T-helper 22 cell (primary cell): ENCODE measurements at places on chromosomes 11 and 22.

DNA sequence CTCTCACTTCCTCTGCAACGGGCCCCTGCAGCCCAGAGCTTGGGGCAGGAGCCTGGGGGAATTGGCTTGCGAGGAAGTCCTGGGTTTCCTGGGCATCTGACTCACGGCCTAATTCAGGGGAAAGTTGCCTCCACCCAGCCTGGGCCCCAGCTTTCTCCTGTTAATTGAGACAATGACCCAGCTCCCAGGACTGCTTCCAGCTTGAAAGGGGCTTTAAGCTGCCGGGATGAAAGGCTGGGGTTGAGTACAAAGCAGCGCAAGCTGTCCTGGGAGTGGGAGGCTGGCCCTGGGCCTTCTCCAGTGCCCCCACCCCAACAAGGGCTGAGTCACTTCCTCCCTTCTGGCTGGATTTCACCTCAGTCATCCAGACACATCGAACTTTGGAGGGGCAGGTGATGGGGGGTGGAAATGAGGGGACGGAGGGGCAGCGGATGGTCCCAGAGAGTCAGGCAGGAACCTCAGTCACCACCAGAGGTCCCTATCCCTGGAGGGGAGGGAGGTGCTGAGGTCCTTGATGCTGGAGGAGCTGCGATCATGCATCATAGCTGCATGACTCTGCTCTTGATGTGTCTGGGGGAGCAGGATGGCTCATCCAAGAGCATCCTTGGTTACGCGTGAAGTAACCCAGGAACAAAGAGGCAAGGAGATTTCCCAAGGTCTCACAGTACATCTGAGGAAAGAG lies 30.1 kb upstream of the OAF start:
- DNase-seq = no peak

DNA sequence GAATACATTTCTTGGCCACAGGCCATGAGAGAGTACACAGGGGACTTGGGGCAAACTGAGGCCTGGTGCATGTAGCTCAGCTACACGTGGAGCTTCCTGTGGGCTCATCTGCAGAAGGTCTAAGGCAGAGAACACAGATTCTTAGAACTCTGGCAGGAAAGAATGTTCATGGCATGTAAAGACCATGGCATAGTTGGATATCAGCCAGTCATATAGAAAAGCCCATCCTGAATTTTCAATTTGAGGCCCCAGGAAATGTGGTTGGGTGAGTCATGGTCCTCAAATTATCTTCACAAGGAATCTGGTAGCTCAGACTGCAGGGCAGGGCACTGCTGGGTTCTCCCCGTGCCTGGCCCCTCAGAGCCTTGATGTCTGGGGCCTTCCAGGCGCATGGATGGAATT lies 13.7 kb upstream of the ST3GAL4 start:
- no peak for DNase-seq

GRCh38 chr11:131370090-131370751 lies at the start of gene NTM:
TSS of gene NTM (plus strand) at chr11:131370615.
- no peak for DNase-seq

DNA sequence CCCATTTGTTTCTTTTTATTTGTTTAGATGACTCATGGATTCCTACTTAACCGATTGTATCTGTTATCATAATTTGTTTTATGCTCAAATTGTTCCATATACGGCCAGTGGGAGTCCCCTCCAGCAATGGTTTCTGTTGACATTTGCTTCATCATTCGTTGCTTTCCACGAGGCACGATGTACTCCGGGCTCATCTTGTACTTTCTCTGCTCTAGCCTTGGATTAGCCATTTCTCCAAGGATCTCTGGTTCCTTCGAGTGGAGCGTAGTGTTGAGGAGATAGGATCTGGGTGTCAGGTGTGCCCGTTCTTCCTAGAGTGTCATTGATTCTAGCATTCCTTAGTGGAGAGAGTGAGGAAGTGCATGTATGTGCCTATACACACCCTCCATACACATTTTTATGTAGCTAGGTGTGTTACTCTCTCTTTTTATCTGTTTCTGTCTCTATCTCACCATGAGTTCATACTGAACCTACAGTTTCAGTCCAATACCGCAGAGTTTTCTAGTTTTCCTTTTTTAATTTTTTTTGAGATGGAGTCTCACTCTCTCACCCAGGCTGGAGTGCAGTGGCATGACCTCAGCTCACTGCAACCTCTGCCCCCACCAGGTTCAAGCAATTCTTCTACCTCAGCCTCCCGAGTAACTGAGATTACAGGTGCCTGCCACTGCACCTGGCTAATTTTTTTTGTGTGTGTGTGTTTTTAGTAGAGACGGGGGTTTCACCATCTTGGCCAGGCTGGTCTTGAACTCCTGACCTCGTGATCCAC lies 31.4 kb downstream of the TECTA start:
- DNase-seq = no peak

DNA sequence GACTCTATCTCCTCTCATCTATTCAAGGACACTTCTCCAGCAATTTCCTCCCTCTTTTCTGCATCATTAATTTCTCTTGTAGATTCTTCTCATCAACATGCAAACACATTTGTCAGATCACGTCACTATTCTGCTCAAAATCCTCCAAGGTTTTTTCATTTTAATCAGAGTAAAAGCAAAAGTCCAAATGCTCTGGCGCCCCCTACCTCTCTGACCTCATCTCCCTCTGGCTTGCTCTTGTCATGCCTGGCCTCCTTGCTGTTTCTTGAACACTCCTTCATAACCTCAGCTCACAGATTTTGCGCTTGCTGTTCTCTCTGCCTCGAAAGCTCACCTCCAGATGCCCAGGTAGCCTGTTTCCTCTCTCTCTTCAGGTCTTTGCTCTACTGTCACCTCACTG lies 22.4 kb downstream of the RTCB start:
- no peak for DNase-seq

DNA sequence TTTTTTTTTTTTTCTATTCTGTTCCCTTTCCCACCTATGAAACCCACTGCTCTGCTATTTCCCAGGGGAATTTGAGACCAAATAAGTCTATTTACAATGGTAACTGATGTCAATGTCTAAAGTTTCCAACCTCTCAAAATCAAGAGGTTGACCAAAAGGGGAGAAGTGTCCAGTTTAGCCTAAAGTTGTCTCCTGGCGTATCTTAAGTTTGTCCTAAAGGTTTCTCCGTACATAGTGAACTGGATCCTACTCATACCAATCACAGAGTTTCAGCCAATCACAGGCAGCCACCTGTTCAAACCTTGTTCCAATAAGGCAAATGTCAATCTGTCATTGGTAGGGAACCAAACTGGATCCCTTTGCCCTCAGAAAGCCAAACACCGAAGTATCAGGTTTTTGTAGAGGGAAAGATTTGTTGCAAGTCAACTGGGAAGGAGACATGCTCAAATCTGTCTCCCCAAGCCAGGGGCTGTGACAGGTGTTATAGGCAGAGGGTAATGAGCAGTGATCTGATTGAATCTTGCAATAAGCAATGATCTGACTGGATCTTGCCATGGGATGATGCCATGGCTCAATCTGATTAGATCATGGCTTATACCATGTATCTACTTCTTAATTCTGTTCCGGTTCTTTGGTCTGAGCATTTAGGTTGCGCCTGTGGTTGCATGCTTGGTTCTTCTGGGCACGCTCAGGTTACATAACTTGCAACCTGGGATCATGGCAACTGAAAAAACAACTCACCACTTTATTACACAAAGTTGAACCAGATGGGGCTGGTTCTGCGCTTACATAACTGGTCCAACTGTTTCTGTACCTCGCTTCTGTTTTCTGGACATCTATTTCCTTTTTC lies 1.1 kb upstream of the VPS37C start:
- no peak for DNase-seq

GRCh38 chr11:68538025-68538424 lies 77.5 kb downstream of the PPP6R3 start:
- DNase-seq = no peak

DNA sequence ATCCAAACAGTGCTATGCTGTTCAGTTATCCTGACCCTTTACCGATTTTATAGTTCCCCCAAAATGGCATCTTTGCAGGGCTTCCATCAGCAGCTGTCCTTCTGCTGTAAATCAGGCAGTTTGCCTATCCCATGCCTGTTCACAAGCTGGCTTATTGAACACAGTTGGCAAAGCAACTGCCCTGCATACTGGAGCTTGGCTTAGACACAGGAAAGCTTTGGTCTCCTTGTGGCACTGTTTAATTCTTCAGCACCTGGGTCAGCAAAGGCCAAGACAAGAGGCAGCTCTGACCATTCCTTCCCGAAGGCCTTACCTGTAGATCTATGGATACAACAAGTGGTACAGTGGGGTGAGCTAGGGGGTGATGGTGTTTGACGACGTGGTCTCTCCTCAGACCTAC lies 32.2 kb downstream of the TSPAN18 start:
- DNase-seq = no peak

GRCh38 chr11:131712897-131713296 lies 342.5 kb downstream of the NTM start:
- no peak for DNase-seq

DNA sequence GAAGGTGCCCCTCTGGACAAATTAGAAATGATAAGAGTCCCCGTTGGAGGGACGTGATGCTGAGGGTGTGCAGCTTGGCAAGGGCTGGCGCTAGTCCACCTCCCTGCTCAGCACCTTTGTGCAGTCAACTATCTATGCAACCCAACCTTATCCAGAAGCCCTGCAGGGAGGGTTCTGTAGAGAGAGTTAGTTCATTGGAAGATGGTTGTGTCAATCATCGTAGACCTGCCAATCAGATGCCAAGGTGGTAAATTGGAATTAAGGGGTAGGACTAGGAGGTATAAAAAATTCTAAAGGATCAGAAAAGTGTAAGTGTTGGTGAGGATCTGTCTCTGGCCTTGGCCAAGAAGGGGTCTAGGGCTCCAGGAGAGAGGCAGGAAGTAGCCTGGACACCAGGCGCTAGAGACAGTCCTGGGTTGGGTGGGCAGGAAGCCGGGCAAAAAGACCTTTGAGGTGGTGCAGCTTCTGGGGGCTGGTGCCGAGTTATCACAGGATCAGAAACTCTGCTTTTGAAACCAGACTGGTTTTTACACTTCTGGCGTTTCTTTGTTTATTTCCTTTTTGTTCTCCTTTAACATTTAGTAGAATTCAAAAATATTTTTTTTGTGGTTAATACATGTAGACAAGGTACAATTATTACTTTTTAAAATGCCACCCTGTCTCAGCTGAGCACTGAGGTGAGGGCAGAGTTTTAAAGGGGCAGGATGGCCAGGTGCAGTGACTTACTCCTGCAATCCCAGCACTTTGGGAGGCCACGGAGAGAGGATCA lies 1.6 kb downstream of the C1QTNF6 start:
- DNase-seq = no peak

DNA sequence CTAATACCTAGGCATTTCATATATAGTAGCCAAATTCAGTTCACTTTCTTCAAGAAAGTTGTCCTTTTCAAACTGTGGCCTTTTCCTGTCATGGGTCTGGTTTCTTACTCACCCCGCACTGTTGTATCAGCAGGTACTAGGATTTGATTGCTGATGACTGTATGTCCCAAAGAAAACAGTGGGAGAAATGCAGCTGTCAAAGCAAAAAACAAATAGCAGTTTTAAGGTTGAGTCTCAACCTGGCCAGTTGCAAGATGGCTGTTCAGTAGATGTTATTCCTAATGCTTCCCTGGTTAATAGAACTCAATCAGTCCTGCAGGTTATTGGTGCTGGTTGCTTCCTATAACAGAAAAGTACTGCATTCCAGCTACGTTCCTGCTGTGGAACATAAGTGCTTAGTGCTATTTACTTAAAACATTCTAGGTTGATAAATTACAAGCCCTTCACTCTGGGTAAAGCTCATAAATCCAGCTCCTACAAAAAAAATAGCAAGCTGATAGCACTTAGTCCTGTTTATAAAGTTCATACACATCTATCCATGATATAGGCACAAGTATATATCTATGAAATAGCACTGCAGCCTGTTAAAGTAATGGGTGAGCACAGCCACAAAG lies 26.6 kb downstream of the NF2 start:
- DNase-seq = no peak

- no peak for DNase-seq
Measured at GRCh38 chr22:20238901-20239675, 29.0 kb downstream of the RTN4R start.

GRCh38 chr22:22848364-22848866 lies 39.2 kb upstream of the IGLL5 start:
- peak; percentile 27 for DNase-seq

GRCh38 chr11:120243221-120243620 lies 3.3 kb downstream of the POU2F3 start:
- DNase-seq = no peak

DNA sequence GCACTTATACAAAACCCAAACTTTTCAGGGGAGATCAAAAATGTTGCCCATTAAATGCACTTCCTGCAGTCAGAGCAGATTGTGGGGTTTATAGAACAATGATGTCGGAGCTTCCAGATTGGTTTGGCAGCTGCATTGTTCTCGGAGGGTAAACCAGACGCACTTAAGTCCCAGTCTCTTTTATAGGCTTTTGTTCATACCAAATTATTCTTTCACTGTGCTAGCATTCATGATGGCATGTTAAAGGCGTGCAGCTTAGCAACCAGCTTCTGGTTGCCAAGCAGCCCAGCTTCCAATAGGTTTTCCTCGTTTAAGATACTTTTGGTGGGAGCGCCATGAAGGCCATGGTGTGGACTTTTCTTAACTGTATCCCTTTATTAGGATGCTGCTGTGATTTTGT lies 40.9 kb downstream of the ZC3H12C start:
- no peak for DNase-seq

GRCh38 chr11:1744891-1745700 lies 5.3 kb downstream of the IFITM10 start:
- no peak for DNase-seq

- DNase-seq = no peak
Measured at GRCh38 chr11:76747153-76747914, 35.8 kb upstream of the TSKU start.

DNA sequence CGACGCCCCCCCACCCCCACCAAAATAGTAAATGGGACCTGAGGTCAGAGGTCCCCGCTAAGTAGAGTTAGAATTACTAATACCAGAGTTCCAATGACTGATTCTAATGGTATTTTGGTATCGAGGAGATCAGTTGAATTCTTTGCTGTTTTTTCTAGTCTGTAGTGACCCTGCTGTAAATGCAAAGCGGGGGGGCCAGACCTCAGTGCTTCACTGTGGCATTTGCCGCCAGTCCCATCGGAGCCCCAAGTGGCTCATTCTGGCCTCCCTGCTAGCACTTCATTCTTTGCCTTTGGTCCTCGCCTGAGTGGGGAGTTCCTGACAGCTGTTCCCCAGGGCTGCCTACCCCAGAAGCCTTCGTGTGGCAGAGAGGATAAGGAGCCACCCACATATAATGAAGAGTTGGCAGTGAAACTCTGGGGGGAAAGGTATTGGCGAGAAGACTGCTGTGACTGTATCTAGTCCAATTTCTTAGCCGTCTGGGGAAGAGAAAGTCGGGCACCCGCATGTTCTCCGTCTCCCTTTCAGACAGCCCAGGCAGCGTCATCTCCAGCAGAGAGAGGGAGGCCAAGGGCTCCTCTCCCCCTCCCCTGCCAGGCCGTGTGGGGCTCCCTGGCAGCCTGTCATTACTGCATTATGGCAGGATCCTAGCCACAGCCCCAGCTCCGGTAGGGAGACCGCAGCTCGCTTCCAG lies 19.4 kb upstream of the CABP7 start:
- DNase-seq = no peak

GRCh38 chr11:77217156-77217555 lies 84.3 kb downstream of the GDPD4 start:
- DNase-seq = no peak

DNA sequence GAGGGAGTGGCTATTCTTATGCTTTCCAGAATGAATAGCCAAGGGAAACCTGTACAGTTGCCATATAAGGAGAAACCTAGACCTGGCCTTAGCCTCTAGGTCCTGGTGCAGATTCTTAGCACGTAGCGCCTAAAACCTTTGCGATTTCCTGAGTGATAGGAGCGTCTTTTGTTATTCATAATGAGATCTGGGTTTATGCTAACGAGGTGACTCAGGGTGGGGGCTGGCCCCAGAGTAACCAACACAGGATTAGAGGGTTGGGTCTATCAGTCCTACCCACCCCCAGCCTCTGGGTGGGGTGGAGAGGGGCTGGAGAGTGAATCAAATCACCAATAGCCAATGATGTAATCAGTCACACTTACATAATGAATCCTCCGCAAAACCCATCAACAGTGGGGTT lies 73.4 kb upstream of the PARVG start:
- DNase-seq = no peak
